ENCODE measurements at places on chromosomes 12 and 14.

DNA sequence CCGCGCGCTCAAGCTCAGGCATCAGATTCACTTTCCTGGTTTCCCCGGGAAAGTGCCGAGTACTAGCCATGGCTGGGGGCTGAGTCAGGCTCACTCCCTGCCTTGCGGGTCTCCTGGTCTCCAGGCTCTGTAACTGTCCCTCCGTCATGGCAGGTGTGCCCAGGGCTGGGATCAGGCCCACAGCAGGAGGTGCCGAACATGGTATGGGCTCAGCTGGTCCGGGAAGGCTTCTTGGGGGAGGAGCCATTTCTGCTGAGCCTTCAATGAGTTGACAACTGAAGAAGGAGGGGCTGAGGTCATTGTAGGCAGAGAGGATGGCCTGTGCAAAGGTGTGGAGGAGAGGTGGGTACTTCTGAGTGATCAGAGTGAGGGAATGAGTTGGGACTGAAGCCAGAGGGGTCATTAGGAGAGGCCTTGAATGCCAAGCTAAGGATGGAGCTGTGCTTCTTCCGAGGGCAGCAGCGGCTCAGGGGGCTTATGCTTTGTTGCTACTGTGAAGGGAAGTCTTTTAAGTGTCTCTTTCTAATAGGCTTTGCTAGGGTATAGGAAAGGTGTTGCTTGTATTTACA, 769 bp downstream of the EXOC3L4 start:
- DNase-seq, result no peak
- H3K27ac ChIP-seq, result no peak overlapping the region
- H3K4me3 ChIP-seq, result no peak overlapping the region
- no peaks in the 10 kb centered on the region for H3K4me1 ChIP-seq

DNA sequence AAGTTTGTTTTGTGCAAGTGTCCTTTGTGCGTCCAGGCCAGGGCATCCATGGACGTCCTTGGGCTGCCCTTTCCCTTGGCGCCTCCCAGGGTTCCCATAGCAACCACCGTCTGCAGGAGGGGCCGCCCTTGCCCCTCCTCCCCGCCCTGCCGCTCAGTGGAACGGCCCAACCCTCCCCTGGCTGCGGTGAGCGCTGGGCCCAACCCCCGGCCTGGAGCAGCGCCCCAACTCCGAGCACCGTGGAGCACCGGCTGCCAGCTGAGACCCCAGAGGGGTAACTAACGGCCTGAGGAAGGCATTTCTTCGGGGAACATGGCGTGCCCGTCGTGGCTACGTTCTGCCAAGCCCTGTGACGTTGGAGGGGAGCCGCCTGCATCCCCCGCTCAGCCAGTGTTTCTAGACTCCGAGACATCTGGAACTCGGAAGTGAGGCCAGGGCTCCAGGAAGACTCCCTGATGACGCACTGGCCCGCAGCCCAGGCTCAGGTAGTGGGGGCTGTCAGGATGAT, 5.3 kb upstream of the ACACB start:
- H3K36me3 ChIP-seq, result no peaks in the 10 kb centered on the region
- H3K4me3 ChIP-seq, result peak overlapping the region; percentile 49
- H3K27ac ChIP-seq, result peak overlapping the region; percentile 94
- no peaks in the 10 kb centered on the region for H3K27me3 ChIP-seq

DNA sequence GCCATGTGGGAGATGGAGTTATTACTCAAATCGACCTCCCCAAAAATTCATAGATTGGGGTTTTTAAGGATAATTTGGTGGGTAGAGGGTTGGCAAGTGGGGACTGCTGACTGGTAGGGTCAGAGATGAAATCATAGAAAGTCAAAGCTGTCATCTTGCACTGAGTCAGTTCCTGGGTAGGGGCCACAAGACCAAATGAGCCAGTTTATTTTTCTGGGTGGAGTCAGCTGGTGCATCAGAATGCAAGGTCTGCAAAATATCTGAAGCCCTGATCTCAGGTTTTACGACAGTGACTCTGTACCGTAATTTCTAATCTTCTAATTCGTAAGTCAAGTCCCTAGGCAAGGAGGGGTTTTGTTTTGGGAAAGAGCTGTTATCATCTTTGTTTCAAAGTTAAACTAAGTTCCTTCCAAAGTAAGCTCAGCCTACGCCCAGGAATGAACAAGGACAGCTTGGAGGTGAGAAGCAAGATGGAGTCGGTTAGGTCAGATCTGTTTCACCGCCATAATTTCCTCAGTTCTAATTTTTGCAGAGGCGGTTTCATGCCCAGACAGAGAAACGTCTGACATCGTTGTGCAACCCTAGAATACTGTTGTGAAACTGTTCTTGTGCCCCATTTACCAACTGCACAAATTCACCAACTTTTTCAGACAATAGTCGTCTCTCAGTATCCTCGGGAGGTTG, 104.5 kb upstream of the SFSWAP start:
- no peak overlapping the region for H3K27ac ChIP-seq
- no peaks in the 10 kb centered on the region for H3K4me1 ChIP-seq
- H3K36me3 ChIP-seq, result no peaks in the 10 kb centered on the region
- H3K27me3 ChIP-seq, result no peaks in the 10 kb centered on the region
- DNase-seq, result no peak
- no peak overlapping the region for H3K4me3 ChIP-seq

GRCh38 chr12:80869264-80869663, 68.5 kb downstream of the LIN7A start:
- H3K27me3 ChIP-seq, result no peaks in the 10 kb centered on the region
- no peaks in the 10 kb centered on the region for H3K36me3 ChIP-seq
- H3K27ac ChIP-seq, result no peak overlapping the region
- no peaks in the 10 kb centered on the region for H3K4me1 ChIP-seq
- H3K4me3 ChIP-seq, result no peak overlapping the region

DNA sequence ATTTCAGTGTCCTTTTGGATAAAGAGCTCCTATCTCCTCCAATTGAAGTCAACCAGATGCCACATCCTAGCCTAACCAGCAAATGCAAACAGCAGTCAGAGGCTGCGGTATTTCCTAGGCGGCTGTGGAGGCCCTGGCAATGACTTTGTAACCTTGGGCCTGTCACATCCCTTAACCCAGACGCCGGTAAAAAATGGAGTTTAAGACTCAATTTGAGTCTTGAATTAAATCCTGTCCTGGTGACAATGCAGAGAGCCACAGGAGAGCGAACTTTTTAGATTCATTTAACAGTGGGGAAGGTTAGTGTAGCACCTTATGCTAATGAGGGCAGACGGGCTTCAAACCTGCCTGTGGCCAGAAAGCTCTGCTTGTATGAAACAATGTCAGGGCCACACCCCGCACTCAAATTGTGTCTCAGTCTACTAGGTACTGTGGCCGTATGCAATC, 1.3 kb downstream of the C12orf75 start:
- H3K4me1 ChIP-seq, result no peaks in the 10 kb centered on the region
- no peak for DNase-seq
- peak overlapping the region; percentile 36 for H3K27ac ChIP-seq
- peak overlapping the region; percentile 97 for H3K4me3 ChIP-seq

GRCh38 chr14:66824251-66824650, 316.3 kb downstream of the GPHN start:
- H3K27me3 ChIP-seq, result no peaks in the 10 kb centered on the region
- H3K27ac ChIP-seq, result no peak overlapping the region
- DNase-seq, result no peak
- H3K4me3 ChIP-seq, result no peak overlapping the region

GRCh38 chr12:27576667-27577347, 52.8 kb downstream of the PPFIBP1 start:
- DNase-seq, result no peak
- no peaks in the 10 kb centered on the region for H3K27me3 ChIP-seq
- no peaks in the 10 kb centered on the region for H3K4me1 ChIP-seq
- no peak overlapping the region for H3K27ac ChIP-seq
- H3K36me3 ChIP-seq, result no peaks in the 10 kb centered on the region

- H3K27ac ChIP-seq, result no peak overlapping the region
- DNase-seq, result no peak
- no peak overlapping the region for H3K4me3 ChIP-seq
Measured at GRCh38 chr12:107328442-107329133, 235.2 kb upstream of the CRY1 start.

GRCh38 chr12:109497675-109498074, 20.2 kb downstream of the UBE3B start:
- H3K27me3 ChIP-seq, result no peaks in the 10 kb centered on the region
- no peak overlapping the region for H3K27ac ChIP-seq
- H3K36me3 ChIP-seq, result peaks cover 15% of the 10 kb centered on the region
- no peaks in the 10 kb centered on the region for H3K4me1 ChIP-seq
- DNase-seq, result no peak
- H3K4me3 ChIP-seq, result no peak overlapping the region

- H3K4me3 ChIP-seq, result peak overlapping the region; percentile 77
- H3K36me3 ChIP-seq, result no peaks in the 10 kb centered on the region
- peak overlapping the region; percentile 98 for H3K27ac ChIP-seq
- DNase-seq, result no peak
- no peaks in the 10 kb centered on the region for H3K4me1 ChIP-seq
Measured at GRCh38 chr14:49598189-49598484, 603 bp upstream of the LRR1 start.

DNA sequence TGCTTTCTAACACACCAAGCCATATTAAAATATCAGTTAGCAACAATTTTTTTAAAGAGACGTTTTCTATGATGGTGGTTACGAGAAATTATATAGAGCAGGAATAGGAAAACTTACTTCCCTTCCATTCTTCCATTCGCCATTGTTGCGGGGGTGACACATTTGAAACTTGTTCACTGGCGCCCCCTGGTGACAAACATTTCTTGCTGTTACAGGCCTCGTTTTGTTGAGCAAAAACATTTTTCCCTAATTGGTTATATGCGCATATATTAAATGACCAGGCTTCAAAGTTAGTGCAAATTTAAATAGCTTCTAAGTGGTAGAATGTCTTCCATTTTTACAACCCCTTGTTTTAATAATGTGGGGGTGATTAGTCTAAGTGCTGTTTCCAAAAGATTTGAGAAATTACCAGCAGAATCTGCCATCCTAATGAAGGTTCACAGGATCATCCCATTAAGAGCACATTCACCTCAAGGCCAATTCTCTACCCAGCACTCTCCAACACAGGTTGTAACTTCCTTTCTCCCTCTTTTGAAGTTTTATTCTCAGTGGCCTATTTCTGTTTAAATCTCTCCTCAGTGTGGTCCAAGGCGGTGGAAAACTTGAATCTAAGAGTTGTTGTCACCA, 1124.7 kb downstream of the FLRT2 start:
- H3K27ac ChIP-seq, result no peak overlapping the region
- no peaks in the 10 kb centered on the region for H3K4me1 ChIP-seq
- H3K36me3 ChIP-seq, result no peaks in the 10 kb centered on the region

DNA sequence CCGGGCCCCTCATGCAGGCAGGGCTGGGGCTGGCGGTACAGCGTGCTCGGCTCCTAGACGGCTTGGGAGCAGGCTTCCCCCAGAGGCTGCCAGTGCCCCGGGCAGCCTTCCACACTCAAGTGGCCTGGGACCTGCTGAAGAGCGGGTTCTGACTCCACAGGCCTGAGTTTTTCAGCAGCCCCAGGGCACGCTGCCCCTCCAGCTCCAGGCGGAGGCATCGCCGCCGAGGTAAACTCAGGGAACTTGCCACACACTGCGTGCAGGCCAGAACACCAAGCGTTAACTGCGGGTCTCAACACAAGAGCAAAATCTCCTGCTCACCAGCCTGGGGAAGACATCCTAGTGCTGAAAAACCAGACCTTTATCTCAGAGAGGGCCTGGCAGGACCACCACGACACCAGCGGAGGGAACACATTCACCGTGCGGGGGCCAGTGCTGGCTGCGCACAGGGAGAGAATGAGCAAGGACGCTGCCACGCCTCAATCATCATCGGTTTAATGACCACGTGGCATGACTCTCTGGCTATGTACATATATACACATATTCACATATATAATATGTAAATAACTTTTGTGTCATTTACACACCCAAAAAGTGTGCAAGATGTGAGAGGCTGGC, 21.3 kb downstream of the PSMC1 start:
- no peaks in the 10 kb centered on the region for H3K4me1 ChIP-seq
- no peak overlapping the region for H3K4me3 ChIP-seq
- H3K27ac ChIP-seq, result no peak overlapping the region
- no peak for DNase-seq
- H3K27me3 ChIP-seq, result no peaks in the 10 kb centered on the region

GRCh38 chr14:95663226-95663797, 22.9 kb upstream of the TCL1B start:
- no peaks in the 10 kb centered on the region for H3K36me3 ChIP-seq
- no peak overlapping the region for H3K27ac ChIP-seq
- H3K27me3 ChIP-seq, result peaks cover 25% of the 10 kb centered on the region
- DNase-seq, result no peak

DNA sequence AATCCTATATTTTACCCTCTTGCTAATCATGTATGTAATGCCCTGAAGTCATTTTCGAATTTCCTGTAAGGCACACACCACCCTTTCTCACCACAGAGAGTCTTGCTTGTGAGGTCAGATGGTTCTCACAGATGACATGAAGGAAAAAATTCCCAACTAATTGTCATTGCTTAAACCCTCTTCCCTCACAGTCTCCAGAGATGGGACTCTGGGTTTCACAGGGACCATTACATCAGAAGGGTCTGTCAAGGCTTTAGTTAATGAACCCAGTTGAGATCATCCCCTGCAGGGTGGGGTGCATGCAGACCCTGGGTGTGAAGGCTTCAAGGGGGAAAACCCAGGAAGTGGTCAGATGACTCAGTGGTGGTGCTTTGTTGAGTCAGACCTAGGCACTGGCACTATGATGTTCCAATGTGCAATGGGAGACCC, 229.6 kb downstream of the BCAT1 start:
- H3K36me3 ChIP-seq, result no peaks in the 10 kb centered on the region
- H3K27me3 ChIP-seq, result no peaks in the 10 kb centered on the region
- no peak overlapping the region for H3K27ac ChIP-seq
- no peak overlapping the region for H3K4me3 ChIP-seq
- no peak for DNase-seq
- H3K4me1 ChIP-seq, result no peaks in the 10 kb centered on the region

DNA sequence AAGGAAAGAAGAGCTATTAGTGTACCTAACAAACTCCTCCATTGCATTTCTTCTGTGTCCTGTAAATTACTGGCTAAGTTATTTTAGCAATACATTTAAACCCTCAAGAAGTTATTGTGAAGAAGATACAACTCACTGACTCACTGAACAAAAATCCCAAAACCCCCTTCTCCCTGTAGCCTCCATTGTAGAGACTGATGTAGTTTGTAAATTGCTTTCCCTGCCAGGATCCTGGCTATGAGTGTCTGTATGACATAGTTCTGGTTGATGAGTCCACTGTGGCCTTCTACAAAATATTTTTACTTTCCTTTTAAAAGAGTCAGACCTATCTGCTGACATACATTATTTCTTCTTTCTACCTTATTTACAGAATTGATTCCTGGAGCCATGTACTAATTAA, 155.6 kb downstream of the SLC6A15 start:
- H3K27me3 ChIP-seq, result no peaks in the 10 kb centered on the region
- no peak overlapping the region for H3K27ac ChIP-seq
- no peaks in the 10 kb centered on the region for H3K36me3 ChIP-seq

Data from breast epithelium (tissue), 4 donors.